Spinal cord (tissue), 10 donors: ENCODE measurements at places on chromosomes 7 and 10. TPM values are rescaled to one million over a fixed set of nuclear protein-coding genes. Genes with fewer than 3 reads are reported as not detected.

The CCL24 gene
- not detected for total RNA-seq

- no peaks in the 10 kb centered on the region for H3K36me3 ChIP-seq
- H3K4me3 ChIP-seq: no peak overlapping the region
- no peak overlapping the region for H3K27ac ChIP-seq
- H3K27me3 ChIP-seq: no peaks in the 10 kb centered on the region
- H3K4me1 ChIP-seq: peaks cover 6% of the 10 kb centered on the region
Observed at GRCh38 chr10:29239569-29240472, 49.0 kb upstream of the LYZL1 start.

DNA sequence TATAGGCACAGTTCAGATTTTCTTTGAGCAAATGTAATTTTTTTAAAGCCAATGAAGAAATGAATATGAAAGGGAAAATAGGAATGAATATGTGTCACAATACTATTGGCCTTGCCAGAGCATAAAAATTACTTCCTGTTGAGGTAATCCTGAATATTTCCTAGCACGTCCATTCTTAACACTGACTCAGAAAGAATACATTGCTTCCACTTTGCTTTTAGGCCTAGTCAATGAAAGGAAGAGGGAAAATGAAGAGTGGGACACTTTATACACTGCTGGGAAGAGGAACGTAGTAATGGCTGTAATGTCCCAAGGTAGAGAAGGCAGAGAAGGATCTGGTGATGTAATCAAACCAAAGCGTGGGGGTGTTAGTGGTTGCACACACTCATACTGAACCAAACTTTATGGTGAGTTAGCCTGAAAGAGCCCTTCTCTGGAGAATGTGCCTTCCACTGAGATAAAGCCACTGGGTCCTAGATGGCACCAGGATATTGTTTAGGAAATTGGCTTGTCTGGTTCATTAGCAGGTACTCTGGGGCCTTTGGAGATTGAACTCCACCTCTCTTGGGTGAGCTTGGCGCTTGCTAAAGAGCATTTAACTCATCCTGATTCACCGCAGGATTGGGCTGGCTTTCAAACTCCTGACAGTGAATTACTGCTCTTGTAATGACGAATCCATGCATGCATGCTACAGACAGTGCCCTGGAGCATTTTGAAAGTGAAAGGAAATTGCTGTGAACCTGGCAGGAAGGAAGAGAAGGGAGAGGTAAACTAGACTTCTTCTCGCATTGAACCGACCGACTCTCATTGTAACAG lies 254.9 kb downstream of the KIAA1217 start:
- H3K27ac ChIP-seq: no peak overlapping the region
- DNase-seq: no peak
- H3K4me1 ChIP-seq: peaks cover 4% of the 10 kb centered on the region
- no peaks in the 10 kb centered on the region for H3K27me3 ChIP-seq
- H3K36me3 ChIP-seq: no peaks in the 10 kb centered on the region

DNA sequence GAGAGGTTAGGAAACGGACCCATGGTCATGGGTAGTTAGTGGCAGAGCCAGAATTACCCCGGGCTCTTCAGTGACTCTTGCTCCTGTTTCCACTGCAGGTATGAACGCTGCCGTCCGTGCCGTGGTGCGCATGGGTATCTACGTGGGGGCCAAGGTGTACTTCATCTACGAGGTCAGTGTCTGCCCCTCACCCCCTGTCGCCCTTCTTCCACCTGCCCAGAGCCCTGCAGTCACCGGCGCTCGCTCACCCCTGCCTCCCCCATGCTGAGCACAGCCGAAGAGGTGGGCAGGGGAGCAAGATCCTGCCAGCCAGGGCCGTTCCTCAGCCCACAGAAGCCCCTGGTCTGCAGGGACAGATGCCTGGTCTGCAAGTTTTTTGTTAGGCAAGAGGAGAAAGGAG lies 14.9 kb downstream of the PFKP start:
- peaks cover 16% of the 10 kb centered on the region for H3K36me3 ChIP-seq
- no peak for DNase-seq
- peaks cover 11% of the 10 kb centered on the region for H3K4me1 ChIP-seq

The GALNT17 gene
- total RNA-seq: 45.2 TPM

The AKR1C4 gene
- not detected for total RNA-seq

The FAM221A gene
- total RNA-seq: 12.1 TPM

- no peak overlapping the region for H3K27ac ChIP-seq
- H3K36me3 ChIP-seq: peaks cover 39% of the 10 kb centered on the region
- peaks cover 70% of the 10 kb centered on the region for H3K4me1 ChIP-seq
- no peak for DNase-seq
- no peak overlapping the region for H3K4me3 ChIP-seq
- H3K27me3 ChIP-seq: no peaks in the 10 kb centered on the region
Observed at GRCh38 chr10:79236433-79236765, 110.9 kb upstream of the PPIF start.

The HTR7 gene
- total RNA-seq: 12.4 TPM

DNA sequence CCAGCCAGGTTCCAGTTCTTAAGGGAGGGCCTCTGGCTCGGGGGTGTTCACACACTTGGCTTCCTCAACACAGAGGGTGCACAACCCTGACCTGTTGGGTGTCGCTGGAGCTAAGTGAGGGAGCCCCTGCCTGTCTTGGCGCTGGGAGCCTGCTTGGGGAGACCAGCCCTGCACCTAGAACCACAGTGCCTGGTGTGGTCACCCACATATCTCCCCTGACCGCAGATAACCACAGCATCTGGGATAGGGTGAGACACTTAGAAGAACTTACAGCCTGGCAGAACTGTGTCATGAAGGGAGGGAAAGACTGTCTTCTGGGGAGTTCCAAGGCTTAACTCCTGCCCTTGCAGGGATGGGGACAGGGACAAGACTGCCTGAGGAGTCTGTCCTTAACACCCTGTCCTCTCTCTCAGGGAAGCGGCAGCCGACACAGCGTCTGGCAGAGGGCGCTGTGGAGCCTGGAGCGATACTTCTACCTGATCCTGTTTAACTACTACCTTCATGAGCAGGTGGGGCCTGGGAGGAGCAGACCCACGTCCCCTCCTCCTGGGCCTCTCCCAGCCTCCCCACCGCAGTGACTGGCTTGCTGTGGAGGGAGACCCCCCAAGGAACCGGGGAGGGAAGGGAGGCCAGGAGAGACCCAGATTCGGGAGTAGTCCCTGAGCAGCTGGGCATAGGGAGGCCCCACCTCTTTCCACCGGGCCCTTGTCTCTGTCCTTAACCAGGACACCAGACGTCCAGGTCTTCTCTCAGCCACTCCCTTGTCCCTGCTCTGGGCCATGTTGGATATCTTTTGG lies 59.0 kb downstream of the PALD1 start:
- no peaks in the 10 kb centered on the region for H3K27me3 ChIP-seq
- no peak overlapping the region for H3K4me3 ChIP-seq
